Activated CD8-positive, alpha-beta memory T cell treated with anti-CD3 and anti-CD28 coated beads for 24 hours (primary cell): ENCODE measurements at places on chromosomes 16 and 17.
A peak's percentile ranks its signal among the peaks of the same experiment; 100 is the strongest.

DNA sequence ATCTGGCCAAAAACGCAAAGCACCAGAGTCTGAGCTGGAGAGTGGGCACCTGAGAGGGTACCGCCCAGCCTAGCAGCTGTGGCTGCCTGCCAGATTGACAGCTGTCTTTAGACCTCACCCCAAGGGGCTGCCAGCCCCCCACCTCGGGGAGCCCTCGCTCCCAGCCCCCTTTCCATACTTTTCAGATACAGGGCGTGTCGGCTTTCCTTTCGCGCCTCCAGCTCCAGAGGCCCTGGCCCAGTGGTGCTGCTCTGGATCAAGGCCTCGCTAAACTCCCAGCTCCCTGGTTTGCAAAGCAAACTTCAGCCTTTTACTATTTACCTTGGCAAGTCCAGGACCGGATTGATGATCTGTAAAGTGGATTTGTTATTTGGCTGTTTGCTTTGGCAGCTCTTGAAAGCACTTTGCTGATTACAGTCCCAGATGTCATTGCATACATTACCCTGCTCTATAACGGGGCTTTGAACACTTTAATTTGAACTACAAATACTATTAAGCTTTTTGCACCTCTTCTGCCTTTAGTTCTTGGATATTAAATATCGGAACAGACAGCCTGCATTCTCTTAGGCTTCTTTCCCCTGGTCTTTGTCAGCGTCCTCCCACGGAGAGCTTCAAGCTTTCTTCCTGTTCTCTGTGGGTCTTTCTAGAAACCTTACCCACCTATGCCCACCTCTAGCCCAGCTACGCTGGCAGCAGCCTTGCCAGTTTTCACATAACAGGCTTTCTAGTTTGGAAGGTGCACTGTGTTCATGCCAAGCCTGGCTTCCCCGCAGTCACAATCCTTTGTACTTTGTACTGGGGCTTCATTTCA lies 63.6 kb upstream of the TBX2 start:
- no peak for DNase-seq

DNA sequence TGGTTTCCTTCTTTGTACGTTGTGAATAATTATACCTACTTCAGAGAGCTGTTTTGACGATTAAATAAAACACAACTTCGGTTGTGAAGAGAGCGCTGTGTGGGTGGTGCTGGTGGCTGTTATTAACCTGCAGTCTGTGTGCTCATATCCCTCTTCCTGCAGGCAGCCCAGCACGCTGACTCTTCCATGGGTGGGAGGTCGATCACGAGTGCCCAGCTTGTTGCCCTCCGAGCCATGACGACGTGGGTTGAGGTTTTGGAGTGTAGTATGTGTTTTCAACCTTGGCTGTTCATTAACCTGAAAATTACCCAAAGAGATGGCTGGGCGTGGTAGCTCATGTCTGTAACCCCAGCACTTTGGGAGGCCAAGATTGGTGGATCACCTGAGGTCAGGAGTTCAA lies 11.3 kb upstream of the GCSH start:
- DNase-seq: no peak

- DNase-seq: no peak
Observed at GRCh38 chr16:73504591-73505575, 457.0 kb upstream of the ZFHX3 start.

DNA sequence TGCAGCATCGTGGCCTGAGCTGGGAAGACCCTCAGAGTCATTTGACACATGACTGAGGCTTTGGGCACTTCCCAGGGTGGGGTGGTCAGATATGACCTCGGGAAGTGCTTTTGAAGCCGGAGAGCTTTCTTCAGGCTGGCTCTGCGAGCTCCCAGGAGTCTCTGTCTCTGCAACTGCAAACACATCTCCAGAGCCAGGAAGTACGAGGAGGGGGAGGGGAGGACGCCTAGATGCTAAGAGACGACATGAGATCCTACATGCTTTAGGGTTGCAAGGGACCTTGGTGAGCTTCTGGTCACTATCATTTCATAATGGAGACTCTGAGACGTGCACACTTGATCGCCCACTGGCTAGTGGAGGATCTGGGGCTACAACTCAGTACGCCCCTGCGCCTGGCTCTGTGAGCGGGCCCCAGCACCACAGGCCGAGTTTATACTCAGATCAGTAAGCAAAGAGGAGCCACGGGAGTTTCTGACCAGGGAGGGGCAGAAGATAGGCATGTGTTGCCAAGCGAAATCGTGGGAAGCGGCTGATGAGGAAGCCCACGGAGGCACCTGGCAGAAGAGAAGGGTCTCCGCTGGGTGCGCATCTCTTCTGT lies 527 bp upstream of the MGAT5B start:
- DNase-seq: no peak

DNA sequence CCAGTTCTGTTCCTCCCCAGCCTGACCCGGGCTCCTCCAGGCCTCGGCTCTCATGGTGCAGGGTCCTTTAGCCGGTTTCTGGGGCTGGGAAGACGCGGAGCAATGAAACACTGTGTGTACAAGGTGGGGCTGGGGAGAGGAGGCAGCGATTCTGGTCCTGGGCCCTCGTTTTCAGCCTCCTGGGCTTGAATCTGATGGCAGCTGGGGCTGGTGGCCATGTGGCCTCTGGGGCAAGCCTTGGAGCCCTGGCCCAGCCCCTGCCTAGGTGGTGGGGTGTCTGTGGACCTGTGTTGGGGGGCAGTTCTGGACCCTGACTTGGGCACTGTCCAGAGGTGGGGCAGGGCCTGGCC lies 4.1 kb downstream of the FOXJ1 start:
- no peak for DNase-seq

DNA sequence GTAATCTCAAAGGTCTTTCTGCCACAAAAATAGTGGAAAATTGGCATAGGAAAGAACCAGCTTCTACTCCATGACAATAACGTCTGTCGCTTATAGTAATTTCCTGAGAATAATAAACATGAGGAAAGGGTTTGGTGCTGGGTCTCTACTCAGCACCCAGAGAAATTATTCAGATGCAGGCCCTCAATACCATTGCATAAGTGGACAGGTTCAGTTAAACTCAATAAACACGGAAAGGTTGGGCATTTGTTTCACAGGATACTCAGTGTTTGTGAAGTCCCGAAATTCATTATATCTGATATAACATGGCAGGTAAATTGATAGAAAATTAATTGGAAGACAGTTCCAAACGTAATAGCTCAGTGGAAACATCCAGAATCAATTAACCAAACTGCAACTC lies 254.0 kb downstream of the CNTNAP4 start:
- DNase-seq: no peak

DNA sequence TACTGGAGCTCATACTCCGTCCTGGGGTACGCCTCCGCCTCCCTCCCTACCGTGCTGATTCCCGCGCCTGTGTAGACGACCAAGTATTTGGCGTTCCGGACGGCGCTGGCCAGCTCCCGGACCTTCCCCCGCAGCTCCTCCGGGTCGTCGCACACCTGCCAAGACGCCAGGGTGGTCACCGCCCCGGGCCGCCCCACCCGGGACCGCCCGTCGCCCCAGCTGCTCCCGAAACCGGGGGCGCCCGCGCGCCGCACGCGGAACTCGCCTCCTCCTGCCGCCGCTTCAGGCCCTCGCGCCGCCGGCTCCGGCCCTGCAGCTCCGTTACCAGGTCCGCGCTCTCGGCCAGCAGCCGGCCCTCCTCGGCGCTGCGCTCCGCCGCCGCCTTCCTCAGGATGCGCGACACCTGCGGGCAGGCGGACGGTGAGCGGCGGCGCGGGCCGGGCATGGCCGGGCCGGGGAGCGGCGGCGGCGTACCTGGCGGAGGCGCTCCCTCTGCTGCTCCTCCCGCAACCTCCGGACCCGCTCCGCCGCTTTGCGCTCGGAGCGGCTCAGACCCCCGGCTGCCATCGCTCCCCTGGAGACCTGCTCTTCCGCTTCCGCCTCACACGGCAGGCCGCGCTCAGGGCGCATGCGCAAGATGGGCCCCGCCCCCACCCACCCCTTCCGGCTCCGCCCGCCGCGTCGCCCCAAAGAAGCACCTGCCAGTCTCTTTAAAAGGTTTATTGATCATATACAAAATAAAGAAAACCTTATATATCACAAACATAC lies at the start of gene SIRT7:
Gene SIRT7 (minus strand): TSS at position 612 of the 768 bp plus-strand sequence. CDS start 45 bp downstream, at position 567.
- peak; percentile 89 for DNase-seq

DNA sequence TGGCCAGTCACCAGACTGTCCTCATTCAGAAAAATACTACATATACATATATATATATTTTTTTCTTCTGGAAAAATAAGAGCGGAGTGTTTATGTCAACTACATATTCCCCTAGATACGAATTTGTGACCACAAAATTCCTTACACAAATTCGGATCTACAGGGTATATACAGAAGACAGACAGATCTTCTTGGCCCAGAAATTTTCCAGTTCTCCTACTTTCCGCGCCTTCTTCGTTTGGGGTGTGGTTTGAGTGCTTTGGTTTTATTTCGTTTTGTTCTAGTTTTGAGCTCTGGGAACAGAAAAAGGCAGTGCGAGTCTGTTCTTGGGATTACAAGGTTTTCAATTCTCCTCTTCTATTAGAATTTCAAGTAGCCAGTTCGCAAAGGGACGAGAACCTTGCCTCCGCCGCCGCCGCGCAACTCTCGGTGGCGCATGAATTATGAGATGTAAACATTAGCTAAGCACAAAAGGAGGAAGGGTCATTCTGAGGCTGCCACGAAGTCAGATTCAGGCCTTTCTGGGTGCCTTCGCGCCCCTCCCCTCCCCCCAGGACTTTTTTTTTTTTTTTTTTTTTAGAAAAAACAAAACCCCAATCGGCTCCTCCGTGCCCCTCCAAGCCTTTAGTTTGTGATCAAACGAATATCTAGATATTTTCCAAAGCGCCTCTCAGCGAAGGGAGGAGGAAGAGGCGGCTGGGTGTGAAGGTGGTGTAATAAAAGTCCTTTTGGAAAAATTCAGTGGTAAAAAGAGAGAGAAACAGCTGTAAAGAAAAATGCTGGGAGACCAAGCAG lies 1.8 kb upstream of the HOXB4 start:
- DNase-seq: no peak

DNA sequence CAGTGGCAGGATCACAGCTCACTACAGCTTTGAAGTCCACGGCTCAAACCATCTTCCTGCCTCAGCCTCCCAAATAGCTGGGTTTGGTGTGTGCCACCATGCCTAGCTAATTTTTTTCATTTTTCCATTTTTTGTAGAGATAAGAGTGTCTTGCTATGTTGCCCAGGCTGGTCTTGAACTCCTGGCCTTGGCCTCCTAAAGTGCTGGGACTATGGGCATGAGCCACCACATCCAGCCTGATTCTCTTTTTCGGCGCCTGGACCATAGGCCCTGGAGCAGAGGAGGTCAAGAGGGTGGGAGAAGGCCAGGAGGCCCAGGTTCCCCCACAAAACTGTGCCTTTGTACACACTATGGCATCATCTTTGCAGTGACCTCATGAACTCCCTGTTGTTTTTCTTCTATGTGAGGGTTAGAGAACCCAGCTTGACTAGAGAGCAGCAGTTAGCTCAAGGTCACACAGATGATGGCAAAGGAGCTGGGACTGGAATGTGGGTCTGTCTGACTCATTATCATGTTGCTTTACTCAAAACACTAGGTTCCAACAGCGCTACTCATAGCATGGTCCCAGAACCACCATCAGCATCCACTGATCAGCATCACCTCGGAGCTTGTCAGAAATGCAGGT lies 16.3 kb downstream of the SCN4A start:
- DNase-seq: no peak

- DNase-seq: no peak
Observed at GRCh38 chr16:84117494-84117843, 727 bp upstream of the MBTPS1 start.

DNA sequence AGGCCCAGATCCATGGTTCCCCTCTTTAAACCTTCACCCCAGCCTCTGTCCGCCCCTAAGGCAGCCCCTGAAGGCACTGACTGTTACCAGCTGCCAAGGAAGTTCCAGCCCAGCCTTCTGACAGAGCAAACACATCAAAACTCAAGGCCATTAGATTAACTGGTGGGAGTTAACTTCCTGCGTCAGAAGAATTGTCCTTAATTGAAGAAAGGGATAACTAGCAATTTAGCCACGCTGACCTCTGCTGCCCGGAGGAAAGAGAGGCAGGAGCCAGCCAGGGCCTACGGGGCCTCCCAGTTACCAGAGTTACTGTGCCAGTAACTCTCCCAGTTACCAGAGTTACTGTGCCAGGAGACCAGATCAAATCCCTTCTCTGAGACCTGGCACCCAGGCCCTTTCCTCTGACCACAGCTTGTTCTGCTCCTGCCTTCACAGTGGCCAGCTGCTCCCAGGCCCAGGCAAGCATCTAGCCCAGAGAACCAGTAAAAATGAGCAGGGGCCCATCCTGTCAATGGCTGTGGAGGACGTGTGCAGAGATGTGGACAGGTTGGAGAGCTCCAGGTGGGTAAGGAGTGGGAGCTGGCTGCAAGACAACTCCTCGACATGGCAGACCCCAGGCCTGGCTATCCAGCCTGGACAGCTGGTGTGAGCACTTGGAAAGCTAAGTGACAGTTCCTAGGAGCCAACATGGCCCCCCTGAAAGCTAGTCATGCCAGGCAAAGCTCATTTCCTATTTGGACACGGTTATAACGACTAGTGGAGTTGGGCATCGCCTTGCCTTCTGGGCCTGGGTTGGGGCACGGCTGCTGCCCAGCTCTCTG lies 2.8 kb upstream of the PITPNM3 start:
- DNase-seq: no peak

DNA sequence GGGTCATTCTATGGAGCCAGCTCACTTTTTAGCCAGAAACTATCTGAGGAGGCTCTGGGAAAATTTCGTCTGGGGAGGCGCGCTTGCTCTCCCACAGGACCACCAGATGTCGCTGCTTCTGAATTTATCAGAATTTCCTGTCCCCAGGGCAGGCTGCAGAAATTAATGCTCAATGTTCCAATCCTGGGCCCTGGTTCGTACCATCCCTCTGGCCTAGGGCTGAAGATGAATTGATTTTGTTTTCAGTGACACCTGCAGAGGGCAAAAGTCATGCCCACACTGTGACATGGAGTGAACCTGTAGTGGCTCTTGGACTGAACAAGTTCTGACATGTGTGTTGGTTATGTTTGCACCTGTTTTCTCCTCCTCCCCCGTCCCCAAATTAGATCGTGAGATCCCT lies 482.6 kb downstream of the NPIPA7 start:
- peak; percentile 79 for DNase-seq

DNA sequence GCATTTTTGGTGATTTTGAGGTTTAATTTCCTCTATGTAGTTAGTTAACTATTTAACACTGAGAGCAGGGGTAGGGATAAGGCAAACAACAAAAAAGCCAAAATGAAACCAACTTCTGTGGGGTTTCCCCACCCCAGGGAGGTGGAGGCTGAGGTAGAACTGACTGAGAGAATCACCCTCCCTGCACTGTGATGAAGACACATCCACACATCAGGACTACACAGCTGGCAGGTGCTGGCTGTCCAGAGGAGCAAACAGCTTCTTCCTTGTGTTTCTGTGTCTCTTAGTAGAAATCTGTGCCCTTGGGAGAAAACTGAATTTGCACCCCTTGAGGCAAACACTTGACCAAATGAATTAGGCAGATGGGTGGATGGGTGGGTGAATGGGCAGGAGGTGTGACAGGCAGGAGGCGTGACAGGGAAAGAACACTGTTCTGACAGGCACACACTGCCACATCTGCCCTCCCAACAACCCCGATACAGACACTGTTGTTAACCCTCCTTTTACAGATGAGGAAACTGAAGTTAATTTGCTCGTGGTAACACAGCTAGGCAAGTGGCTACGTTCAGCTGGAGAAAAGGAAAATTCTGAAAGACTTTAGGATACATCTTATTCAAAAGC lies 62.9 kb upstream of the AMZ2 start:
- DNase-seq: peak; percentile 77

GRCh38 chr16:67897231-67897630 lies 4.2 kb downstream of the PSKH1 start:
- no peak for DNase-seq
